ENCODE measurements at places on chromosomes 2 and 18.

DNA sequence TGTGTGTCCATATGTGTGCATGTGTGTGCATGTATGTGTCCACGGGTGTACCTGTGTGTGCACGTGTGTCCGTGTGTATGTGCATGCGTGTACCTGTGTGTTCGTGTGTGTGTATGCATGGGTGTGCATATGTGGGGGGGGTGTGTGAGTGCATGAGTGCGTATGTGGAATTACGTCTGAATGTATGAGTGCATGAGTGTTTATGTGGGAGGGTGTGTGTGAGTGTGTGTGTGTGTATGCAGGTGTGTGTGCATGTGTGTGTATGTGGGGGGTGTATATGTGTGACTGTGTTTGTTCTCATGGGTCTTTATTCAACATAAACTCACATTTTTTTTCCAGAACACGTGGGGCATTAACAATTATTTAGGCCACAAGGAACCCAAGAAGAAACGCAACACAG lies 208.4 kb downstream of the SNTG2 start:
- DNase-seq: no peak

GRCh38 chr2:161238560-161239325 lies 69.5 kb upstream of the PSMD14 start:
- peak; percentile 90 for DNase-seq

- no peak for DNase-seq
Observed at GRCh38 chr2:126645211-126645618, 10.7 kb upstream of the GYPC start.

DNA sequence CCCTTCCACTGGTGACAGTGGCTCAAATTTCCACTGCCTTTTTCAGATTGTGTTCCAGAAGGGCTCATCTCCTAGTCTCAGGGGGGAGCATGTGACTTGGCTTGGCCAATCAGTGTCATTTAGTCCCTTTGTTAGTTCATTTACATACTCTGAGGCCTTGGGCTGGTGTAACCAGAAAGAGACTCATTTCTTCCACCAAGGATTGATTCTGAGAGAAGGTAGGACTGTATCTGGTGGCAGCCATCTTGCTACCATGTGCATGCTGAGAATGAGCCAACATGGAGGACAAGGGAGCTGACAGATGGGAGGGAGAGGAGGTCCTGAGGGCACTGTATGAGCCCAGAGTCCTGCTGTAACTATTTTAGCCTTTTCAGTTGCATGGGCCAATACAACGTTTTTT lies 191.7 kb downstream of the THSD7B start:
- DNase-seq: no peak

DNA sequence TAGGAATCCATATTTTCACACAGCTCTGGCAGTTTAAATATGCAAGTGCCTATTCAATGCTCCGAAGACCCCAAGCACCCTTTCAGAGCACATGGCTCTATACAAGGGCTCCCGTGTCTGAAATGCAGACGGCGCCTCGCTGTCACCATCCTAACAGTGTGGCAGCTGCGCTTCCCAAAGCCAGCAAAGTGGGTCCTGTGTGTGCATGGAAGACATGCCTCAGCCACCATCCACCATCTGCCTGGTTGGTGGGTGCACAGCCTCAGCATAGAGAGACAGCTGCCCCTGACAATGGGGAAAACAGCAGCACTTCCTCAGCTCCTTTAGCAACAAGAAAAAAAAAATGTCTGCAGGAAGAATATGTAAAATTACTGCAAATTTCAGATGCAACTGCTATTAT lies 218.1 kb downstream of the SP3 start:
- DNase-seq: peak; percentile 42

DNA sequence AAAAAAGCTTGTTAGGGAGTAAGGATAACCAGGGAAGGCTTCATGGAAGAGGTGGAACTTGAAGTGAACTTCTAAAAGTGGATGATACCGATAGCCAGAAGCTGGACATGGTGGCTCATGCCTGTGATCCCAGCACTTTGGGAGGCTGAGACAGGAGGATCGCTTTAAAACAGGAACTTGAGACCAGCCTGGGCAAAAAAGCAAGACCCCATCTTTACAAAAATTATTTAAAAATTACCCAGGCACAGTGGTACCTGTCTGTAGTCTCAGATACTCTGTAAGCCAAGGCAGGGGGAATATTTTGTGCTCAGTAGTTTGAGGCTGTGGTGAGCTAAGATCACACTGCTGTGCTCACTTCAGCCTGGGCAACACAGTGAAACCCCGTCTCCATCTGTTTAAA lies 10.2 kb downstream of the PAPOLG start:
- no peak for DNase-seq

DNA sequence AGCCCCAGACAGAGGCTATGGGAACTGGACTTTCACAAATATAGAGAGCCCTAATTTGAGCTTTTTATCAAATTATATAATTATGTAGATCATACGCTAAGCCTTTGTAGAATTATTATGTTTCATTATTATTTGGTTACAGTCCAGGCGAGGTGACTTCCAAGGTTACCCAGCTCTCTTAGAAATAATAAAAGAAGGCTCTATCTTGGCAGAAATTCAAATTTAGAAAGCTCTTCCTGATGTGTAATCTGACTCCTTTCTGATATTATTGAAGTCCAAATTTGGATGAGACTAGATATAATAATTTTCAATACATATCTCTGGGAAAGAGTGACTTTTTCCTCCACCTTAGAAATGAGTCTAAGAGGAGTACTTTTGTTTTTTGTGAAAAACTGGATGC lies 4.8 kb upstream of the SLC38A11 start:
- DNase-seq: no peak

DNA sequence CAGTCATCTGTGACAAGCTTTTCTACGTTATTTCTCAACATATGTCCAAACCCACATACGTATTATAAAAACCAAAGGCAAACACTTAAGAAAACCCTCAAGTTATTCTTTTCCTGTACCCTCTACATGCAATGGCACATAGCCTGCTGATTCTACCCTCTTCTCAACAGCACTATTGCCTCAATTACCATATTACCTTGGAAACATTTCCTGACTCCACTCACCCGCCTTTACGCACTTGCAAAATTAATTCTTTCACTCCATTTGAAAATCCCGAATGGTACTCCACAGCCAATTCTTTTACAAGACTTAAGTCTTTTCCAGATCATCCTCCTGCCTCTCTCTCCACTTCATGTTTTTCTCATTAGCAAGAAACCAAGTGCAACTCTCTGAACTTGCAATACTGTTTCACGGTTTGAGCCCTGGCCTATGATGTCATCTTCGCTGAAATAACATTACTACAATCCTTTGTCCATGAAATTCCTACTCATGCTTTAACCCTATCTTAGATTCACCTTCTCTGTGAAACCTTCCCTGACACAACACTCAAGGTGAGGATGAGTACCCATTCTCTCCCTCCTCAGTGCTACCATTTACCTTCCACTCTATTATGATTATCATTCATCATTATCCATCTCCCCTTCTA lies 29.0 kb downstream of the SESTD1 start:
- DNase-seq: no peak

GRCh38 chr2:62475172-62476011 lies 30.6 kb downstream of the TMEM17 start:
- DNase-seq: peak; percentile 73

DNA sequence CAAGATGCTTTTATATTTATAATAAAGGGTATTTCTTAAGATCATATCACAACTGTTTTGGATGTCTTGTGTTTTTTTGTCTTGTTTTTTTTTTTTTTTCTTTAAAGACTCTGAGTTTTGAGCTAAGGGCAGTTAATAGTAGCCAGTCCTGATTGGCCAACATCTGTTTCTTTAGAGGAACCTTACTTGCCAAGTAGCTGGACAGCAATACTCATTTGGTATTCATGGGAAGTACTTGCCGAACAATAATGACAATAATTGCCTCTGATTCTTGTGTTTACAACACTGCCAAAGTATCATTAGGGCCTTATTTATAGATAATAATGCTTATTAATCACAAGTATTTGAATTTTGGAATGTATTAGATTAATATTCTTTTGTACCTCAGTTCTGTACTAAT lies 17.1 kb upstream of the POU3F3 start:
- DNase-seq: no peak

DNA sequence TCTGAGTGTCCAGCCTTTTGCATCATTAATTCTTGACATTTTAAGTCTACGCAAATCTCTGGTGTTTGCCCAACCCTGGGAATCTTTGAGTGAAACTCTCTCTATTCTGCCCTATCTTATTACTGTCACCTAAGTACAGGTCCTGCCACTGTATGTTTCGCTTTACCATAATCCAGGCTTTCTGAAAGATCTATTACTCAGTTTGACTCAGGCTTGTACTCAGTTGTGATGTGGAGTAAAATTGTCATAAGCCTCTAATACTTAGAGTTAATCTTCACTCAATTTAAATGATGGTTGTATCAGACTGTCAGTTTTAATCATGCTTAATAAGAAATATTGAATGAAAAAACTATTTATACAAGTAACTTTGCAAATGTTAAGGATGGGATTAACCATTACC lies 30.3 kb upstream of the RAPGEF4 start:
- no peak for DNase-seq

GRCh38 chr2:241769819-241770184 lies 6.8 kb upstream of the GAL3ST2 start:
- no peak for DNase-seq

- no peak for DNase-seq
Observed at GRCh38 chr2:108614043-108614545, 79.8 kb downstream of the LIMS1 start.

- DNase-seq: no peak
Observed at GRCh38 chr2:167833294-167833693, 414.1 kb downstream of the STK39 start.

DNA sequence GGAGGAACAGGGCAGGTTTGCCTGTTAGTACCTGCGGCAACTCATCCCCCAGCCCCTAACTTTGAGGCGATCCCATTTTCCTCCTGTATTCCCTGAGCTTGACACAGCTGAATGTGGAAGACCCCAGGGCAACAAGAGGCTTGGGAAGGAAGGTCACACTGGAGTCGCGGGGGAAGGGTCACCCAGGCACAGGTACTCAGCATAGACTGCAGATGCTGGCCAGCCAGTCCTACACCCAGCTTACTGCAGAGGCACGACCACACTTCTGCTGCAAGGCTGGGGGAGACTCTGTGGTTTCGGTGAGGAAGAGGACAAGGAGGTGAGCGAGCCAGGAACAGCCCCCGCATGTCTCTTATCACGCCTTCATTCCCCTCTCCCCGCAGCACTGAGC lies 91.5 kb downstream of the MALT1 start:
- no peak for DNase-seq

- no peak for DNase-seq
Observed at GRCh38 chr2:35298493-35298892, 1057.1 kb upstream of the CRIM1 start.

DNA sequence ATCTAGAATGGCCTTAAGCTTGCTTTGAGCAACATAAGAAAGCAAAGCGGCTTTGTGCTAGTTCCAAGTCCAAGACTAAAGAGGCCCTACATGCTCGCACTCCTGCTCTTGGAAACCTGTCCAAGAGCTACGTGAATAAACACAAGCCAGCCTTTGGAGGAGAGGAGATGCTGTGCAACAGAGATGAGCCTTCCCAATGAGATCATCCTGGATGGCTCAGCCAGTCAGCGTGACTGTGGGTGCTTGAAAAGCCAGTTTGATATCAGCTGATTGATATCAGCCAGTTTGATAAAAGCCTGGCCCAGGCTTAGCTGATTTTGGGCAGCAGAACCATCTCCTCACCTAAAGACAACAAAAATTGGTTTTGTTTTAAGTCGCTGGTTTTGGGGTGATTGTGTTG lies 481.0 kb upstream of the DSEL start:
- no peak for DNase-seq

DNA sequence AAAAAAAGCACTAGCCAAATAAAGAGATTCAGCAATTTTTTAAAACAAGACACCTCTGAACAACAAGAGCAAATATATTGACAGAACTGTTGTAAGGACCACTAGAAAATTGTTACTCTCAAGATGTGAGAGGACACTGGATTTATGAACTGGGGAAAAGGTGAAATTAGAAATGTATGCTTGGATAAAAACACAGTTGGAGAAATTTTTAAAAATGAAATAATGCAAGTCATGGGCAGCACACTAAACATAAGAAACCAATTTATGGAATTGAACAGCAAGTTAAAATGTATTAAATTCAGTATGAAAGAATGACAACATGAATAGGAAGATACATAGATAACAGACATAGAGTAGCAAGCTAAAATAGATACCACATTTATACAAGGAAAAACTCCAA lies 377.4 kb downstream of the LRRTM4 start:
- no peak for DNase-seq

- DNase-seq: no peak
Observed at GRCh38 chr2:15729709-15730544, 138.3 kb downstream of the DDX1 start.

DNA sequence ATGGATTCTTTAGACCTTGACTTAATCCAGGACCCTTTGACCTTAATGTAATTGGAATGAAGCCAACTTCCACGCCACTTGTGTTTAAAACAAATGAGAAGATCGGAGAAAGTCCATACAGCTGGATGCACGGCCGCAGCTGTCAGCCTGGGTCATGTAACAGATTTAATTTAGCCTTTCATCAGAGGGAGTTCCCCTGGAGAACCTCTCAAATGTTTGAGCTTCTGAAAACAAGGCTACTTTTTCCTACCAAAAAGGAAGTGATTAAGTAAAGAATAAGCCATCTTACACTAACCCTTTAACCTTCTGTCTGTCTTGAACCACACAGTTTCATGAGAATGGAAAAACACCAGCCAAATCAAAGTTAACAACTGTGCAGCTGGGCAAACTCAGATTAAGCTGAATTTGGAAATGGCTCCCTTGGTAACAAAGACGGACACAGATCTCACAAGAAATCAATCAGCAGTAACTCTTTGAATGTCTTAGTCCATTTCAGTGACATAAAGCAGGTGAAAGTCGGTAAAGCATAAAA lies 103.6 kb downstream of the DOCK10 start:
- DNase-seq: peak; percentile 61

DNA sequence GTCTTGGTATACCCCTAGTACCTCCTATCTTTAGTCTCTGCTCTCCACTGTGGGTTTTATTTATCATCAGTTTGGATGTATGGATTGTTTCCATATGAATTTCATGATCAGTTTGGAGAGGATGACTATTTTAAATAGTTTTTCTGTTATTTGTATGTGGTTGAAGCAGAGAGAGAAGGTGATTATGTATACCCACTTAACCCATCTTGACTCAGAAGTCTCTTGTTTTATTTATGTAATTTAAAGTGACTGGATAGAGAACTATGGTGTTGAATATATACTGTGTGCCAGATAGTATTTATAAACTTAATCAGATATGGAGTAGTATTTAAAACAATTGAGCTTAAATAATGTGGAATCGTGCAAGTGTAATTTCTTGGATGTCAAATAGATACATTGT lies 39.9 kb downstream of the SMAD4 start:
- DNase-seq: no peak

DNA sequence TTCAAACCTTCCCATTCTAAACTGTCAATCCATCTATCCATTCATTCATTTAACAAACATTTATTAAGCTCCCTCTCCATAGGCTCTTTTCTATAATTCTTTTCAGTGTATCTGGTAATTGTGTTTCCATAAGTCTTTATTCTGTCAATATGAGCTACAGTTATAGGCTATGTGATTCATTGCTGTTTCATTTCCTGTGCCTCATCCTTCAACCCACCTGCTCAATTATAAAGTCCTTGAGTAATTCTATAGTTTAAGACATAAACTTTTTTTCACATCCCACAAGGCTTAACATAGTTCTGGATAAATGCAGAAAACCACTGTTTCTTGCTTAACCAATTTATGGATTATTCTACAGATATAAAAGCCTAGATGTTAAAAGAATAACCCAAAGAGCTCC lies 84.2 kb upstream of the PIK3C3 start:
- no peak for DNase-seq

Measured in retina (tissue), 1 donor.